Mesendoderm (in vitro differentiated cells): ENCODE measurements at places on chromosomes 11 and 22.

- no peak for DNase-seq
These were observed 167.8 kb upstream of the NCAM1 start for GRCh38 chr11:112793416-112793815.

- no peak for DNase-seq
These were observed 39.7 kb downstream of the ADAMTS8 start for GRCh38 chr11:130388607-130389205.

GRCh38 chr11:16000065-16000464 lies 356.3 kb downstream of the SOX6 start:
- DNase-seq, result no peak

DNA sequence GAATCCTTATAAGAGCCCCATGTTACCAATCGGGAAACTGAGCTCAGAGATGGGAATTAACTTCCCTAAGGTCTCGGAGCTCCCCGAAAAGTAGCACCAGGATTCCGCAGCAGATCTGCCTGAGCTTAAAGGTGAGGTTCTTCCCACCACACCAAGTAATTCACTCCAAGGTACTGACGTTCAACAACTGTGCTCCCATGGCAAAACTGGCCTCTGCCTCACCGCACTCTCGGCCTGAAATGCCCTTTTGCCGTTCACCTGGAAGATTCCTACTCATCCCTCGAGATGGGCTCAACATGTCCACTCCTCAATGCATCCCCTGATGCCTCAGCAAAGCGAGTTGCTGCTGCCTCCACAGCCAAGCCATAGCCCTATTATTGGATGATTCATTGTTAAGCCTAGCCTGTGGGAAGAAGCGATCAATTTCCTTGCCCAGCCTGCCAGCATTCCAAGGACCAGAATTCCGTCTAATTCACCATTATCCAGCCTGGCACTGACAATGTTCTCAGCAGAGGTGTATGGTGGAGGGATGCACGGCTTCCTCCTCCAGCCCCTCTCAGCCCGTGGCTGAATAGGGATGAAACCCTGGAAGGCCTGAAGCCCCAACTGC lies 4.2 kb downstream of the PLAAT3 start:
- no peak for DNase-seq

DNA sequence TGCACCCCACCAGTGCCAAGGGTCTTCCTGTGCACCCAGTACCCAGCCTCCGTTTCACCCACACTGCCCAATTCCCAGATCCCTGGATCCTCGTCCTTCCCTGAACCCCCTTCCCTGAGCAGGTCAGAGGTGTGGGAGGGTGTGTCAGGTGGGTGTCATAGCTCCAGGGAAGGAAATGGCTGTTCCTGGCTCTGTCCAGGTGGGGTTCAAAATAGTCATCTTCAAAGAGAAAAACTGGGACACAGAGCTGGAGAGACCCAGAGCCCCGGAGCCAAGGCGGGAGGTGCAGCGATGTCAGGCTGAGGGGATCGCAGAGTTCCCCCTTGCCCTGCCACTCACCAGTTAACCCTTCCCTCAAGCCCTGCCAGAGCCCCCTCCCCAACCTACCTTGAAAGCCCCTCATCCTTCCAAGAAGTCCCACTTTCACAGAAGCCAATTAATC lies 698 bp downstream of the C1QTNF4 start:
- DNase-seq, result no peak
